ENCODE measurements at places on chromosomes 12 and 14.
A peak's percentile ranks its signal among the peaks of the same experiment; 100 is the strongest.

- no peak for DNase-seq
Measured at GRCh38 chr14:34250959-34251358, 211.1 kb downstream of the SPTSSA start.

- no peak for DNase-seq
Measured at GRCh38 chr14:85186082-85186481, 343.9 kb upstream of the FLRT2 start.

- DNase-seq: peak; percentile 81
Measured at GRCh38 chr14:103161054-103161397, 37.8 kb downstream of the TNFAIP2 start.

GRCh38 chr12:24664161-24664880 lies 284.6 kb downstream of the BCAT1 start:
- no peak for DNase-seq

DNA sequence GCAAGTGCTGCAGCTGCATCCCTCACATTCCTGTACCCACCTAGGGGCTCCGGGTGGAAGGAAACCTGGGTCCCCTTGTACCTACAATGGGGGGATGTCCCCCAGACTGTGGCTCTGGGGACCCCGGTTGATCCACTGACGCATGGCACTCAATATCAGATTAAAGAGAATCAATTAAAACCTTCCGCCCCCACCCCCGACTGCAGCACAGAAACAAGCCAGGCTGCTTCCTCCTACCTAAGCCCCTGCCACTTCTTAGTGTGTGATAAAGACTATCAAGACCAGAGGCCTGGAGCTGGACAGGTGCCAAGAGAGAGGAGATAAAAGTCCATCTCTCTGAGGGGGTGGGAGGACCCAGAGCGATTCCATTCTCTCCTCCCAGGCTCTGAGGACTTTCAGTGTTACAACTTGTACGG lies 28.2 kb upstream of the RPLP0 start:
- peak; percentile 56 for DNase-seq

DNA sequence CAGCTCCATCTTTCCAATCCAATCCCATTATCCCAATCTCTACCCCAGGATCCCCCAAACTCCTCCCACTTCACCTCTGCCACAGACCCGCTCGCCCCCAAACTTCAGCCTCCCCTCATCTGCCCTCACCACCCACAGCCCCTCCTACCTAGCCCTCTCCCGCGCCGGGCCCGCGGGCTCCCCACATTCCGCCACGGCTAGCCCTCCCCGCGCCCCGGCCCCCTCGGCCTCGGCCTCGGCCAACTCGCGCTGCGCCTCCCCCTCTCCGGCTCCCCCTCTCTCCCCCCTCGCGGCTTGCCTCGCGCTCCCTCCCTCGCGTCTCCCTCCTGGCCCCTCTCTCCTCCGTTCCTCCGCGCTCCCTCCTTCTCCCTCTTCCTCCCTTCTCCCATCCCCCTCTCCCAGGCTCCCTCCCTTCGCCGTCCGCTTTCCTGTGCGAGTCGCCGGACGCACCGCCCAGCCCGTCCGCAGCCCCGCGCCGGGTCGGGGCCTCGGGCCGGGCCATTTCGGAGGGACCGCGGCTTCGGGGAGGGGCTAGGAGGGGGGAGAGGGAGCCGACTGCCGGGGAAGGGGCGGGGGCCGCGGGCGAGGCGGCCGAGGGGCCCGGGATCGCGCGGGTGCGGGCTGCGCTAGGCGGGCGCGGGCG lies at the start of gene ATN1:
Gene ATN1, plus strand, starts transcription at position 581 of the 643 bp plus-strand sequence. CDS start 6,043 bp downstream, outside the sequence.
- DNase-seq: peak; percentile 54

GRCh38 chr14:82441270-82441669 lies 907.6 kb upstream of the SEL1L start:
- DNase-seq: no peak

- peak; percentile 59 for DNase-seq
Measured at GRCh38 chr12:120528861-120529525, at the start of gene COQ5. Gene COQ5 (minus strand): TSS chr12:120529158. CDS start chr12:120529141, 17 bp downstream.

GRCh38 chr12:12219664-12220063 lies 47.2 kb downstream of the LRP6 start:
- DNase-seq: no peak

GRCh38 chr14:89848165-89848564 lies 106.4 kb downstream of the EFCAB11 start:
- no peak for DNase-seq

DNA sequence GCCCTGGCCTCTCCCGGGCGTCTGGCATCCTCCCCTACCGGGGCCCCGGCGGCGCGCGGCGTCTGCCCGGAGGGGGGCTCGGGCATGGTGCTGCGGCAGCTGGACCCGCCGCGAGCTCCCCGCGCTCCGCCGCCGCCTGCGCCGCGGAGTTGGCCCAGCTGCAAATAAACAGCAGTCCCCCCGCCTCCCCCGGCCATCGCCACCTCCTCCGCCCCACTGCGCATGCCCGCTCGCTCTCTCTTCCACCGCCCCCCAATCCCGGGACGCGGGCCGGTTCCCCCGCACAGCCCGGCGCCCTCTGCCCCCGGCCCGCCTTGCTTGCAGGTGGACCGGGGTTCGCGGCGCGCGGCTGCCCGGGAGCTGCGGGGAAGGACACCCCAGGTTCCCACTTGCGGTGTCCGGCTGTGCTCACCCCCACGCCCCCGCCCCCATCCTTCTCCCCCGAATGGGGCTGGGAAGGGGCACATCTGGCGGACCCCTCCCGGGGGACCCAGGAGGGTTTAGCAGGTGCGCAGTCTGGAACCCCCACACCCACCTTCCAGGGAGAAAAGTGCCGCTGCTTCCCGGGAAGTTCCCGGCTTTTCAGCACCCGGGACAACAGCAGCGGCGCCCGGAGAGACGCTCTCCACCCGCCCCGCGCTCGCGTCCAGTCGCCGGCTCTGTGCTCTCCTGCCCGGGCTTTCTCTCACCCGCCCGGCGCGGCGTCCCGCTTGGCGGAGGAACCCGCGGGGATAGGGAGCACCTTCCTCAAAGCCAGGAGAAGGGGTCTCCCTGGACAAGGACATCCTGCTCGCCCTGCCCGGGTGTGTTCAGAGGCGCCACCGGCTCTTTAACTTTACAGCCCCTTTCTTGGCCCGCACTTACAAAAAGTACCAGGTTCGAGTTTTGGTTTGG lies at the start of gene TMTC1:
Gene TMTC1, minus strand, starts transcription at position 170 of the 894 bp plus-strand sequence. CDS start 191 bp downstream, outside the sequence.
- DNase-seq: no peak

DNA sequence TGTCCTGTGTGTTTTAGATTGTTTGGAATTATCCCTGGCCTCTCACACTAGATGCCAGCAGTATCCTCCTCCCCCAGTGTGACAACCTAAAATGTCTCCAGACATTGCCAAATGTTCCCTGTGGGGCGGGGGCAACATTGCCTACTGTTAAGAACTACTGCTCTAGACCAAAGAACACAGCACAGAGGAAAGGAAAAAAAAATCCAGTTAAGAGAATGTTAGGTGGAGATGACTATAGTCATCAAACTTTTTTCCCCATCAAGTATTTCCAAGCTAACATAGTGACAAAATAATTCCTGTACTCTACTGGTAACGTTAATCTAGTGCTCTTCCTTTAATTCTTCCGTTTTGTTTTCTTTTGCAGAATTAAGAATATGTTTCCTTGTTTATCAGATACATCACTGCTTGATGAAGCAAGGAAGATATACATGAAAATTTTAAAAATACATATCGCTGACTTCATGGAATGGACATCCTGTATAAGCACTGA lies 3.5 kb downstream of the CDKN1B start:
- no peak for DNase-seq

- DNase-seq: peak; percentile 20
Measured at GRCh38 chr14:39038542-39038941, 64.5 kb downstream of the SEC23A start.

- no peak for DNase-seq
Measured at GRCh38 chr12:62967701-62968100, 32.8 kb upstream of the PPM1H start.

DNA sequence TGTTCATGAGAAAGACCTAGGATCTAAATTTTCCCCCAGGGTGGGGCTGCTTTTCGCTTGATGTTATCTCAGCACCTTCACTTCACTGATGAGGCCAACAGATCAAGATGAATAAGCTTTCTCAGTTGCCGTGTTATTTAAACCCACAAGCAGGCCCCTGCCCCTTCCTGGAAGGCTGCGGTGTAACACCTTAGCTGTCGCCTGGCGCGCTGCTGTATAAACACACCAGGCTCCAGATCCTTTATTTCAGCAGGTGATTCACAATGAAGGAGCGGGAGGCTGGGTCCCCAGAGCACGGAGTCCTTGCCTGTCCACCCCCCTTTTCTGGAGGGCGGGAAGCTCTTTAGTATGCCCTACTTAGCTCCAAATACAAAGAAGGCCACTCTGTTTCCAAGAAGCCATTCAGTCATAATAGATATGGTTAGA lies 515.4 kb downstream of the FUT8 start:
- no peak for DNase-seq

GRCh38 chr12:121443911-121444841 lies 44.3 kb downstream of the RNF34 start:
- DNase-seq: no peak

DNA sequence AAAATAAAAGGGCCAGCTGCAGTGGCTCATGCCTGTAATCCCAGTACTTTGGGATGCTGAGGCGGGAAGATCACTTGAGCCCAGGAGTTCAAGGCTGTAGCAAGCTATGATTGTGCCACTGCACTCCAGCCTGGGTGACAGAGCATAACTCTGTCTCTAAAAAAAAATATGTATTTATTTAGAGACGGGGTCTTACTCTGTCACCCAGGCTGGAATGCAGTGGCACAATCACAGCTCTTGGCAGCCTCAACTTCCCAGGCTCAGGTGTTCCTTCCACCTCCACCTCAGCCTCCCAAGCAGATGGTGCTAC lies 179.3 kb upstream of the ATF7IP start:
- DNase-seq: no peak

DNA sequence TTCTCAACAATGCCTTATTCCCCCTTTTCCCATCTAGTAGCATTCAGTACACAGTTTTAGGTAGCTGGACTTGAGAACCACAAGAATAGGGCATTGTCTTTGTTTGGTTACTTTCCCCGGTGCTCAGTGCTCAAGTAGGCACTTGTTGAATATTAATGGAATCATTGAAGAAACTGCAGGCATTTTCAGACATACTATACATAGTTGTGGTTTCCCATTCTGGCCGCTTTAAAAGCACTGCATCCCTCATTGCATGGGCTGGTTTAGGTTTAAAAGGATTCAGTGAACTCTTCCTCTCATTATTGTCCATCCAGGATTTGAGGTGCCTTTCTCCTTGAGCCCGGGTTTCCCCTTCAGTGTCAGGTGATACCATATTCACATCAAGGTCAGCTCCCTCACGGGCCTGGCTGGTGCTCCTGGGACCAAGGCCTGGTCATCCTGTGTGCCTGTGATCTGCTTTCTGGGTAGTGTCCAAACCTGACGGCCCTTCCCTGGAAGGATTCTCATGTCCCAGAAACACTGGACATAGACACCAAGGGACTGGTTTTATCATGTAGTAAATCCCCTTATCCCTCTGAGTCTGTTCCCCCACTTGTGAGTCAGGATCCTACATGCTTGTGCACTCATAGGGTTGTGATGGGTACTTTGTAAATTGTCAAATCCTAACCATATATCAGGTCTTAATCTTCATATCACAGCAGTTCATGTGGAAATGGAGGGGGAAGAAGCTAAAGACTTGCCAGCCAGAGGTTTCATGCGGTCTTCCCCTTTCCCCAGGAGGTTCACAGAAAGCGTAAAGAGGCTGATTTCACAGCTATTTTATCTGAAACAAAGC lies 7.4 kb downstream of the TCP11L2 start:
- DNase-seq: peak; percentile 68

DNA sequence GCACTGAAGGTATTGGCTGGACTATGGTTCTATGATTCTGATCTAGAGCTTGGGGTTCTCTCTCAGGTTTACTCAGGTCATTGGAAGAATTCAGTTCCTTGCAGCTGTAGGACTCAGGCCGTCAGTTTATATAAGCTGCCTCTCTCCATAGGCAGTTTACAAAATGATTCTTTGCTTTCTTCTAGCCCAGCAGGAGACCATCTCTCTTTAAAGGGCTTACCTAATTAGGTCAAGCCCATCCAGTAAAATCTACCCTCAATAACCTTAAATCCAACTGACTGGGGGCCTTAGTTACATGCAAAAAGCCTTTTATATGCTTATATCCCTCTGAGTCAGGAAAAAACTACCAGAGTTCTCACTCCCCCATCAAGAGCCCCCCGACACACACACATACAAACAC lies 80.5 kb upstream of the GARIN6 start:
- DNase-seq: no peak

- DNase-seq: no peak
Measured at GRCh38 chr12:19410211-19410610, 29.1 kb upstream of the AEBP2 start.

DNA sequence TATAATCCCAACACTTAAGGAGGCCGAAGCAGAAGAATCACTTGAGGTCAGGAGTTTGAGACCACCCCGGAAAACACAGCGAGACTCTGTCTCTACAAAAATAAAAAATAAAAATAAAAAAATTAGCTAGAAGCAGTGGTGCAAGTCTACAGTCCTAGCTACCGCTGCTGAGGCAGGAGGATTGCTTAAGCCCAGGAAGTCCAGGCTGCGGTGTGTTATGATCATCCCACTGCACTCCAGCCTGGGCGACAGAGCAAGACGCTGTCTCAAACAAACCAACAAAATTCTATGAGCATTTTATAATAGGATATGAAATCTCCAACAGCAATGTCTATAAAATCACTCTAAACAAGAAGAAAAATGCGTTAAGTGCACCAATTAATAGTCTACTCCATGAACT lies 75.3 kb downstream of the PPP1R12A start:
- no peak for DNase-seq

DNA sequence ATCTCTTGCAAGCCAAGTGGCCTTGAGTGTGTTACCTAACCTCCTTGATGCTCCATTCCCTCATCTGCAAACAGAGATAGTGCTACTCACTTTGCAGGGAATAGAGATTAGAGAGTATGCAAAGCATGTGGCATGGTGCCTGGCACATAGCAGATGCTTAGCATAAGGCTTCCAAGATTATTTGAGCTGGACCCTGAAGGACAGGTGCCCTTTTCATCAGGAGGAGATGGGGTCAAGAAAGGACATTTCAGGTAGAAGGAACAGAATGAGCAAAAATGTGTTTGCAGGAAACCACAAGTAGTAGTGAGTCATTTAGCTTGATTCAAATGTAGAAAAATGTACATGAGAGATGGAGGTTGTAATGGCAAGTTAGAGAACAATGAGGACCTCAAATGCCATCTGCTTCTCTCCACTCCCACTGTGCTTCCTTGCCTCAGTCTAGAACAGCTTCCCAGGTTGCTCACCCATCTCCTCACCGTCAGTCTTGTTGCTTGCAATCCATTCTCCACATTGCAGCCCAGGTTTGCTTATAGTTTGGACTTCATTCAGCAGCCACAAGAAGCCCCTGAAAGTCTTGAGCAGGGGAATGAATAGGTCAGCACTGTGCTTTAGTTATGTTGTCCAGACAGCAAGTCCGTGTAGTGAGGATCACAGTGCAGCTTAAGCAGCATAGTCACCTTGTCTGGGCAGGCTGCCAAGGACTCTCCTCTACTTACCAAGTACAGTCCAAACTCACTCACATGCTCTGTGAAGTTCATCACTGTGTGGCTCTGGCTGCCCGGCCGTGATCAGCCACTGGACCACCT lies 536.3 kb upstream of the CCDC196 start:
- DNase-seq: peak; percentile 46

DNA sequence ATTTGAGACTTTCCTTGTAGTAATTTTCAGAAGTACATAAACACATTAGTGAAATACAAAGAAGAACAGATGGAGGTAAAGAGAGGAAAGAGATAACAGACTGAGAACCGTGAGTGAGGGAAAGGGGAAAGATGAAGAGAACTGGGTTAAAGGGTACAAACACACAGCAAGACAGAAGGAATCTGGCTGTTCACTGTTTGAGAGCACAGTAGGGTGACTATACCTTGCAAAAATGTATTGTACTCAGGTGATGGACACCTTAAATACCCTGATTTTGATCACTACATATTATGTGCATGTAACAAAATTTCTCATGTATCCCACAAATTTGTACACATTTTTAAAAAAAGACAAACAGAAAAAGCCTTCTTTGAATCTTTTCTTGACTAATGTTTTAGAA lies 2.7 kb upstream of the TRHDE start:
- no peak for DNase-seq

GRCh38 chr12:102543494-102544485 lies 63.4 kb upstream of the IGF1 start:
- peak; percentile 18 for DNase-seq
